ENCODE measurements at places on chromosomes 2 and 18.

GRCh38 chr2:220835583-220835982, 736.5 kb downstream of the EPHA4 start:
- DNase-seq, result no peak

GRCh38 chr2:105129722-105130232, 91.9 kb downstream of the MRPS9 start:
- DNase-seq, result peak; percentile 65

GRCh38 chr18:74902147-74902455, 304.4 kb downstream of the ZNF407 start:
- no peak for DNase-seq

GRCh38 chr2:218957671-218958070, 1.8 kb upstream of the CDK5R2 start:
- DNase-seq, result no peak

- no peak for DNase-seq
Measured at GRCh38 chr2:151381266-151381665, 23.9 kb downstream of the TNFAIP6 start.

GRCh38 chr2:37563375-37564015, 107.9 kb downstream of the CDC42EP3 start:
- DNase-seq, result no peak

DNA sequence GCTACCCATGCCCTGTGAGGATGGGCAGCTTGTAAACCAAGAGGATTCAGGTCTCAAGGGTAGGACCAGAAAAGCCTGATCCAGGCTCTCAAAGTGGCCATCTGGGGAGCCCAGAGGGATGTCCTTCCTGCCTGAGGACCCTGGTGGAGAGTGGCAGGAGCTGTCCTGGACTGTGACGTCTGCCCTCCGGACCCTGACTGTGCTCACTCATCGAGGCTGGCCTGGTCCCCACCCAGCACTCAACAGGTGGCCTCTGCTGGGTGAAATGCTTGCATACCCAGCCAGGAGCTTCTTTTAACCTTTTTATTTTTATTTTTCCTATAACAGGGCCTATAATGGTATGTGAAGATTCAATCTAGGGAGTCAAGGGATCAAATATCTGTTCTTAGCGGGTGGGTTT, 24.5 kb downstream of the CREG2 start:
- DNase-seq, result no peak

- no peak for DNase-seq
Measured at GRCh38 chr2:1676913-1677820, 67.1 kb downstream of the PXDN start.

- DNase-seq, result peak; percentile 95
Measured at GRCh38 chr2:233854241-233854981, at the start of gene HJURP. Gene HJURP, minus strand, starts transcription at chr2:233854535. Its CDS starts 35 bp downstream, at chr2:233854500.

Measured in suppressor macrophage treated with lipopolysaccharide for 1 hour (primary cell).